ENCODE measurements at places on chromosomes 7 and 10.

DNA sequence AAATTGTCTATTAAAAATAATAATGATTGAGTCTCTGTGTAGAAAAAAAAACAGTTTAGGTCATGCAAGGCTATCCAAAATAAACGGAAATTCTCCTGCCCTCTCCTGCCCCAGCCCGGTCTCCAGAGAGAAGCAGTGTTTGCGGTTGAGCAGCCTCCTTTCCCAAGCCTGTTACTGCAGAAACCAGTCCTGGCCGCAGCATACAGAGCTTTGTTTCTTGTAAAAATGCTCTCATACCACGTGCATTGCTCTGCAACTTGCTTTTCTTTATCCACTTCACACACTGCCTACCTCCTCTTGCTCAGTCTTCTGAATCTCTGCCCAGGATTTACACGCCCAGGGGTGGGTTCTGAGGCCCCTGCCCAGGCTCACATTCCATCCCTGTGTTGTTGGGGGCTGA, 34.4 kb upstream of the CUL1 start:
- DNase-seq, result no peak

DNA sequence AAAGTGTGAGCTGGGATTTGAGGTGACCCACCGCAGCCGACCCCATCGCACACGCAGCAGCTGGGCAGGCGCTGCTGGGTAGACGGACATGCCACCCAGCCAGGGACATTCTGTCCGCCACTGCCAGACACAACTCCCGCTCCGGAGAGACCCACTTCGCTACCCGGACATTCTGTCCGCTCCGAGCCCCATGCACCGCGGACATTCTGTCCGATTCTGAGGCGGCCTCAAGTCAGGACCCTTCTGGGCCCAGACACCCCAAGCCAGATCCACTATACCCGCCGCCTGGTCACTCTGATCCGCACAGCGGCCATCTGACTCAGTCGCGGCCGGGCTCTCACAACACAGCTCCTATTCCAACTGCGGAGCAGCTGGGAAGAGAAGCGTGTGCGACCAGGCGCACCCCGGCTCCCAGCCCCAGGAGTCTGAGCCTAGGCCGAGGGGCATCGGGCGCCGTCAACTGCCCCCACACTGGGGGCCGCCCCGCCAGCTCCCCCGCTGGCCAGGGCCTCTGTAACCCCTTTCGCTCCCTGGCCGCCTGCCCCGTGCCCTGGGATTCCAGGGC, 763 bp downstream of the PITX3 start:
- no peak for DNase-seq

- DNase-seq, result no peak
These were observed 69.1 kb downstream of the C10orf120 start for GRCh38 chr10:122630526-122630925.

- DNase-seq, result no peak
These were observed 86.4 kb downstream of the NKX6-2 start for GRCh38 chr10:132699411-132700155.

GRCh38 chr10:16611037-16611436, 89.4 kb upstream of the C1QL3 start:
- DNase-seq, result no peak

All from stimulated activated CD8-positive, alpha-beta memory T cell treated with anti-CD3 and anti-CD28 coated beads, Interleukin-7, amount 100 ng/mL, for 1 hour (primary cell).